ENCODE measurements at places on chromosomes 1 and 21.

GRCh38 chr1:40905061-40905460 lies 42.9 kb upstream of the CITED4 start:
- no peak for DNase-seq

- DNase-seq: no peak
Observed at GRCh38 chr1:226627924-226628611, 79.5 kb downstream of the STUM start.

- no peak for DNase-seq
Observed at GRCh38 chr1:208189716-208190115, 54.5 kb downstream of the PLXNA2 start.

GRCh38 chr1:25148673-25149300 lies 83.5 kb downstream of the SYF2 start:
- no peak for DNase-seq

DNA sequence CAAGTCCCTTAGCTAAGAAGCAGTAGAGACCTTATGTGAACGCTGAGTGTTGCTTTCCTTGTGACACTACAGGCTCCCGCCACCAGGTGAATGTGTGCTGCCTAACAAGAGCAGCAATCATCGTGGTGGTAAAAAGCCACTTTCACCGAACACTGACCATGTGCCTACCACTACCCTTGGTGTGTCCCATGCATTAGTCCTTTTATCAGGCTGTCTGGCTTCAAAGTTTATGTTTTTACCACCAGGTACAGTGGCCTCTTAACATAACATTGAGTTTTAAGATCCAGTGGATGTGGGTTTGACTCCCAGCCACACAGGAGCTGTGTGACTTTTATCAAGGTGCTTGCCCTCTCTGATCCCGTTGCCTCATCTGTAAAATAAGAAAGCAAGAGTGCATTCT lies 1.7 kb downstream of the C1QB start:
- DNase-seq: no peak
